NCI-H1694 treated with DMSO at 0.1 percent for 48 hours (cell line): ENCODE measurements at places on chromosomes 1 and 21.

DNA sequence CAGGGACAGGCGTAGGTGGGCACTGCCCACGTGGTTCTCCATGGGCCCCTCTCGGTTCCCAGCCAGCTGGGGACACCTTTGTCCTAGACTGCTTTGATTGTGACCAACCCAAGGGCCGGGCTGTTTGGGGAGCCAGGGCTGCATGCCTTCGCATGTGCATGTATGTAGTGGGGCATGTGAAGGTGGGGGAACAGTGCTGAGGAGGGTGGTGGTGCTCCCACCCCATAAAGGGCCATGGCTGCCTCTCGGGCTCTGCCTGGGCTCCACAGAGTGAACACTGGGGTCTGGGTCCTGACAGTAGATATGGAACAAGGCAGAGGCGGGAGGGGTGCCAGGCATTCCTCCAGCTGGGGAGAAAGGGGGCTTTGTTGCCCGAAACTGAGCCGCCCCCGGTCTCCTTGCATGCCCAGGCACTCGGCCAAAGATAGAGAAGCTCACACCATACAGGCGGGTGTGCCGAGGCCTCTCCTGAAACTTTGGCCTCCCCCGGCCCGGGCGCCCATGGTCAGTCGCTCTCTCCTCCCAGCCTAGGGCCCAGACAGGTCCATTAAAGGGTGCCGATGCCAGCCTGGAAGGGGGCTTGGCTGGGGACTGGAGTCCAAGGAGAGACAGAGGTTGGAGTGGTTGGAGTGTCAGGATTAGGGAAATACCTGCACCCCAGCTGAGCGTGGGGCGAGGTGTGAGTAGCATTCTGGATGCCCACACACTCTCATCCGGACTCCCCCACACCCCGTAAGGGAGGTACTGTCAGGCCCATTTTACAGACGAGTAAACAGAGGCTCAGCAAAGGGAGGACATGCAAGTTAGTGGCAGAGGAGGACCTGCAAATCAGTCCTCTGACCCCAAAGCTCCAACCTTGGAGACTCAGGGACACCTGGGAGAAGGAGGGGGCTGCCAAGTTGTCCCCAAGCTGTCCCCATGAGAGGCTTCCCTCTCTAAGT is 41.1 kb downstream of the EPHA2 start:
- no peak for DNase-seq

DNA sequence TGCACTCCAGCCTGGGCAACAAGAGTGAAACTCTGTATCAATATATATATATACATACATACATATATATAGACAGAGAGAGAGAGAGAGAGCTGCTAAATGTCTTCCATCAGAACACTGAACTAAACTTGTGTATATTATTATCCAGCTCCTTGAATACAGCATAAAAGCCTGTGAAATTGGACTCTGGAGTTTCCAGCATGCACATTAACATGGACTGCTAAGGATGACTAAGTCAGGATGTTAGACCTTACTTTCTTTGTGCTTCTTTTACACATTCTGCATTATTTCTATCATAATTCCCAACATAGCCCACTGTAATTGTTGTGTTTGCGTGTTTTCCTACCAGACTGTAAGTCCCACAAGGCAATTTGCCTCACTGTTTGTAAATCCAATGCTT is 259.1 kb downstream of the TGFB2 start:
- DNase-seq = no peak

DNA sequence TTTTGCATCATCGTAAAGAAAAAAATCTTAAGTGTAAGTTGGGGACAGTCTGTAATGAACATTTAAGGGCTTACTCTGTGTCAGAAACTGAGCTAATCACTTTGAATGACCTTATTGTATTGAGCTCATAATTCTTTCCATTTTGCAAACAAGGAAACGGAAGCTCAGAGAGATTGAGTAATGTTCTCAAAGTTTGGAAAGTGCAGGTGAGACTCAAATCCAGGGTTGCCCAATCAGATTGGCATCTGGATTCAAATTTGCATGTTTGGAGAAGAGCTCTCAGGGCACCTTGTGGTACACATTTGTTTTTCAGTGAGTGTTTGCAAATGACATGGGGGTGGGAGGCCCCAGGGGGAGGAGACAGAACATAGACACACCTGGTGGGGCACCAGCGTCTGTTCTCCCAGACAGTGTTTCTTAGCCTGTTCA is 8.0 kb downstream of the ALPL start:
- no peak for DNase-seq

DNA sequence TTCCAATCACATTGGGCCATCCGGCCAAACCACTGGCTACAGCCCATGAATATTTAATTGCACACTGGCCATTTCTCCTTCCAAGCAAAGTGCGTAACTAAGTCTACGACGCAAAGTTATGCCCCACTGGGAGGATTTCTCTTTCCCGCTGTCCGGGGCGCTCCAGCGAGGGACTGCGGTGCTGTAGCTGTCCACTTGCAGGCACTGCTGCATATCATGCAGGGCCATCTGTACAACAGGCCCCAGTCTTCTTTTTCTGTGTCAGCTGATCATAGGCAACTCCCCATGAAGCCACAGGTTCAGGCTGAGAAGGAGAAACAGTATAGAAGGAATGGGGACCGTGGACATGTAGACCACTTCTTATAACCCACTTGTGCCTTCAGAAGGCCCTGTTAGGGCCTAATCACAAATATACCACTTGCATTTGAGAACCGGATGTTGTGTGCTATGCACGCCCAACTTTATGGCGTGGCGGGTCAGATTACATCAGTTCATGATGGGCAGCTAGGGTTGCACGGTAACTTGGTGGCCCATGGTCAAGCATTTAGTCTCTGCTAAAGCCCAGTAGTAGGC is 58.0 kb downstream of the ADSS2 start:
- no peak for DNase-seq

DNA sequence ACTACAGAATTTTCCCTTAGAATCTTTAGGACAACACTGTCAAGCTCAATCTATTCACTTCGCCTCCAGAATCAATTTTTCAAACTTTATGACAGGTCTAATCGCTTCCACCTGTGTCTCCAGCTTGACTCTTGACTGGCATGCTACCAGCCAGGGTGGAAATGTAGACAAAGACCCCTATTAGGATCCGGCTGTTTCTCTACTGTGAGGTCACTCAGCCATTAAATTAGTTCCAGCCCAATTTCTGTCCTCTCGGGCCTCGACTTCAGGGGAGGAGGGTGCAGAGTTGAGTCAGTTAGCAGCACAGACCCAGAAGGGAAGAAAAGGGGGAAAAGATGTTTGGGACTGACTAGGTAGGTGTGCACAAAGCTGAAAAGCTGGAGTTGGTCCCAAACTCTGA is 78.5 kb downstream of the HLCS start:
- no peak for DNase-seq

DNA sequence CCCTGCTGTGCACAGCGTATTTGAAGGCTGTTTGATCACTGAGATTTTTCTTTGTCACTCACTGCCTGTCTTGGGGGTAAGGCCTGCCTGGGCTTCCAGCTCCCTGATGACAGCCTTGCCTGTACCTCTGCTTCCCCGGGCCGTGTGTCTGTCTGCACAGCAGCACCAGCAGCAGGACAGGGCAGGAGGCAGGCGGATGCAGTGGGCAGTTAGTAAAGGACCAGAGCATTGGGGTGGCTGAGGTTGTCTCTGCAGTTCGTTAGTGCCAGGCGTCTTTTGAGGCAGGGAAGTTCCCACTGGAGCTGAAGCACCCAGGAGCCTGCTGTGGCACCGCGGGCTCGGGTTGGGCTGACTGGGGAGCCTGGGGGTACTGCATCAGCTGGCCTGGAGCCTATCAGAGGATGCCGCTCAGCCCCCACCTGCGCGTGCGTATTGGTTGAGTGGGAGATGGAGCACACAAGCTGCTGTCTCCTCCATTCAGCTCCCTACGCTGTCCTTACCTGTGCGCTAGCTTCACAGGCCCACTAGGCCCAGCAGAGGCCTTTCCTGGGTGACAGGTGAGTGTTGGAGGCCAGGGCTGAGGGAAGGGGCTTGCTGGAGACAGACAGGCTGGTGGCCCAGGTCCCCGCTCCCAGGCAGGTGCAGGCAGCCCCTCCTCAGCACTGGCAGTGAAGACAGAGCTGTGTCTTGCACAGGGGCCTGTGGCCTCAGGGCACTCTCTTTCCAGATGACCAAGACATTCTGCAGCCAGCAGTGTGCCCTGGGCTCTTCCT is 28.2 kb downstream of the SNAP47 start:
- DNase-seq = no peak

- no peak for DNase-seq
These were observed 70.3 kb downstream of the LTN1 start for GRCh38 chr21:28922368-28922767.

DNA sequence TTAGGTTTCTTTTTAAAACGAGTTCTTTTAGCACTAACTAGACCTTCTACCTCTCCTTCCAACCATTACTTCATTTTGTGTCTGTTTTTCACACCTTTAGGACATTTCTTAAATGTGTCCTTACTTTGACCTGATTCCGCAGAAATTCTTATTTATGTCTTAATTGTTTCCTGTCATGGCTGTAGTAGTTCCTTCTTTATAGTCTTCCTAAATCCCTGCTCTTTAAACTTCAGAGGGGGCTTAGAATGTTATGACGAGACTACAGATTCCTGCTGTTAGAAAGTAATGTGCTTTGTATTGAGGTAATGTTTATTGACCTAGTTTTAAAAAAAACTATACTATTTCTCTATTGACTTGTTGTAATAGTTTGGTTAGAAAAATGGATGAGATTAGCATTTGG is 70.4 kb downstream of the HMCN1 start:
- no peak for DNase-seq

DNA sequence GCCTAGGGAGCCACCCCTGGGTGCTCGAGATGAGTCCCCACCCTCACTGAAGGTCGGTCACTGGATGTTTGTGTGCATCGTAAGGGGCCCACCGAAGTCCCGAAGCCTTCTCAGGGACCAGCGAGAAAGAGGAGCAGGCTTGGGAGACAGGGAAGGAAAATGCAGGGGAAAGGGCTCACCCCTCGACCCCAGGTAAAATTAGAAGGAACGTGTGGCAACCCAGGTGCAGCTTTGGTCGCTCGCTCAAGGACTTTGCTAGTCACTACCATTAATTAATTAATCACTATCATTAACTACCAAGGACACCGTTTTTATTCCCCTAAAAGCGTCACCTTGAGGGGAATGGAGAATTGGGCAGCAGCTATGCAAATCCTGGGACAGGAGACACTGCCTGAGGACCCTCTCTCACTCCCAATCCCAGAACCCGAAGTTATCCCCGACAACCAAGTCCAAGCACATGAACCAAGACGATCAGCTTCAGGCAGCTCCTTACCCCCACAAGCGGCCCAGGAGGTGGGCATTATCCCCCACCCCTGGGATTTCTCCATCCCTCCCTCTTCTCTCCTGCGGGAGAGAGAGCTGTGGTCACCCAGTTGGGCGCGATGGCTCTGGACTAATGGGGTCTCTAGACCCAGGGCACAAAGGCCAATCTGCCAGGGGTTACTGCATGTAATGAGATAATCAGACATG is 4.2 kb upstream of the SIM2 start:
- DNase-seq = no peak

DNA sequence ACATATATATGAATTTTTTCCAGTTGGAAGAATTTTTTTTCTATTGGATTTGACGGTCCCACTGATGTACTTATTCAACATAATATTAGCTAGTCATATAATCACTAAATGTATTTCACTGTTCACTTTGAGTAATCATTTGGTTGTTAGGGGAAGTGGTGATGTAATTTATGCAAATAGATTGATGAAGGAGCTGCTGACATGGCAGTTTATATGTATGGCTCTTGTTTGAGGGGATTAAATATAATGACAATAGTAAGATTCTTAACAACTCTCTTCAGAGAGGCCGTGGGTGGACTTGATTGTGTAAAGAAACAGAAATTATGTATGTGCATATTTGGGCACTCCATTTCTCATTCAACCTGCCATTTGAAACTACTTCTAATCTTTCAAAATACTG is 653.6 kb upstream of the ADGRL4 start:
- no peak for DNase-seq

DNA sequence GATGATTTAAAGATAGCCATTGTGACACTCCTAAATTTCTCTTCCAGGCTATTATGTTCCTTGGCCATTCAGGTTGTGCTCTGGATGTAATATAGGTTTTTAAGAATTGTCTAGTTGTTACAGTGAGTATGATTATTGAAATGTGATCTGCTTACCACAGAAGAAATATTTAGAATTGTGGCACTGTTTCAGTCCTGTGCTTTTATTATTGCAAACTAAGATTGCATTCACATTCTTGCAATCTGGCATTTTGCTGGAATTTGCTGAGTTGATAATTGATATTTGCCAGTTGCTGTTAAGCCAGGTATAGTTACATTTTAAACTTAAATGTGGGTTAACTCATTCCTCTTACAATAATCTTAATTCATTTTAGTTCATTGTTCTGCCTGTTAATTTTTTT is 22.3 kb downstream of the EXO1 start:
- no peak for DNase-seq

DNA sequence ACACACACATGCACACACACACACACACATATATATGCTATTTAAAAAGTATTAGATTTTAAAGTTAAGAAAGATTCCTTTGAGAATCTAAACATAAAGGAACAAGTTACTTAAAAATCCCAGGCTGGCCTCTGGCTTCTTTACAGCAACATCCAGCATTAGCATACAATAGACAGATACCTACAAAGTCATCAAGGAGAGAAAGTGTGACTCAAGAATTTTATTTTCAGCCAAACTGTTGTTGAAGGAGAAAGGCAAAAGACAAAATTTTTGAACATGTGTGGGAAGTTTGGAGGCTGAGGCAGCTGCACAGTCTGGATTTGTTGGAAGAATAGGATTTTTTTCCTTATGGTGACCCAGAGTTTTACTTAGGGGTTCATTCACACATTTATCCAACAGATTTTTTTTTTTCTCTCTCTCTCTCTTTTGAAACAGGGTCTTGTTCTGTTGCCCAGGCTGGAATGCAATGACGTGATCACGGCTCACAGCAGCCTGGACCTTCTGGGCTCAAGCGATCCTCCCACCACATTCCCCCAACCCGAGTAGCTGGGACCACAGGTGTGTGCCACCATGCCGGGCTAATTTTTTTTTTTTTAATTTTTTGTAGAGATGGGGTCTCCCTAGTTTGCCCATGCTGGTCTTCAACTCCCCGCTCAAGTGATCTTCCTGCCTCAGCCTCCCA is 24.0 kb upstream of the SPOCD1 start:
- DNase-seq = no peak

DNA sequence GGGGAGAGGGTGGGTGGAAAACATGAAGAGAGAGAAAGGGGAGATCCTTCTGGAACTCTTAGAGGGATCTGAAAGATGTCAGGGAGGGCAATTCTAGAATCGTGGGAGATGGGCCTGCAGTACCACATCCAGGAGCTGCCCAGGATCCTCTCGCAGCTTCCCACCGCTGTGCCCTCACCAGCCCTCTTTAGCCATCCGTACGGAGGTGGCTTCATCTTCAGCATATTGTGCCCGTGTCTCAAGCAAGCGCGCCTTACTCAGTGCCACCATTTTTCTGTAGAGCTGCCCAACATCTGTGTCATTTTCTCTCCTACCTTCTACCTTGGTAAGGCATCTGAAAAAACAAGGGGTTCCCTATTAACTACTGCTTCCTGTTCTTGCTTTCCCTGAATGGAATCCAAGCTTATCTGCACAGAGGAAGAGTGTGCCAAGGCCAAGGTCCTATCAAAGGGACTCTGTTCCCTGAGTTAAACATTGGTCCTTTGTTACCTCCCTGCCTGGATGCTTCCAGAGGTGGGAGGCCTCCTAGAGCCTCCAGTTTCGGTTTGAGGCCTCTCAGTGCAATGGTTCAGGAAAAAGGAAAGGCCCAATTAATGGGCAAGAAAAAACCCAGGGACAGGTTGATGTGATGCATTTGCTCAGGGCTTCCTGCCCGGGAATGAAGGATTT is 23.2 kb downstream of the C1orf116 start:
- DNase-seq = no peak

GRCh38 chr1:220342853-220343252 is 70.6 kb upstream of the RAB3GAP2 start:
- DNase-seq = no peak

- no peak for DNase-seq
These were observed 12.4 kb downstream of the C1orf198 start for GRCh38 chr1:230855886-230856285.

GRCh38 chr21:25191141-25191540 is 416.1 kb downstream of the MRPL39 start:
- no peak for DNase-seq
